Small intestine (tissue), 16 donors: ENCODE measurements at places on chromosomes 2 and 18. TPM values are rescaled to one million over a fixed set of nuclear protein-coding genes. Genes with fewer than 3 reads are reported as not detected.

The RAPGEF4 gene
- polyA plus RNA-seq: 6.3 TPM

DNA sequence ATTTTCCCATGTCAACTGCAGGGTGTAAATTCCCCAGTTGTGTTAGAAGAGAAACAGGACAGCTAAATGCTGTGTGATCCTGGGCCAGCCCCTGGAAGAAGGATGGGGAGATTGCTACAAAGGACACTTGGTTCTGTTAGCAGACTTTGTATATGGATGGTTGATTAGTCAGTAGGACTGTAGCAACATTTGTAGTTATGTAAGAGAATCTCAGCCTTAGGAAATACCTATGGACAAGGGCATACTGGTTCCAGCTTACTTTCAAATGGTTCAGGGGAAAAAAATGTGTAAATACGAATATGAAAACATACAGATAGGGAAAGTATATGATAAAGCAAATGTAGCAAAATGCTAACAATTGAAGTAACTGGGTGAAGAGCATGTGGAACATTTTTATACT, 47.6 kb downstream of the GNAL start:
- H3K36me3 ChIP-seq: no peaks in the 10 kb centered on the region
- no peak overlapping the region for H3K4me3 ChIP-seq
- H3K27ac ChIP-seq: no peak overlapping the region
- no peaks in the 10 kb centered on the region for H3K4me1 ChIP-seq
- DNase-seq: no peak

- H3K27me3 ChIP-seq: no peaks in the 10 kb centered on the region
- no peak overlapping the region for H3K27ac ChIP-seq
- no peak for DNase-seq
Observed at GRCh38 chr2:237304763-237305514, 109.0 kb downstream of the COL6A3 start.

DNA sequence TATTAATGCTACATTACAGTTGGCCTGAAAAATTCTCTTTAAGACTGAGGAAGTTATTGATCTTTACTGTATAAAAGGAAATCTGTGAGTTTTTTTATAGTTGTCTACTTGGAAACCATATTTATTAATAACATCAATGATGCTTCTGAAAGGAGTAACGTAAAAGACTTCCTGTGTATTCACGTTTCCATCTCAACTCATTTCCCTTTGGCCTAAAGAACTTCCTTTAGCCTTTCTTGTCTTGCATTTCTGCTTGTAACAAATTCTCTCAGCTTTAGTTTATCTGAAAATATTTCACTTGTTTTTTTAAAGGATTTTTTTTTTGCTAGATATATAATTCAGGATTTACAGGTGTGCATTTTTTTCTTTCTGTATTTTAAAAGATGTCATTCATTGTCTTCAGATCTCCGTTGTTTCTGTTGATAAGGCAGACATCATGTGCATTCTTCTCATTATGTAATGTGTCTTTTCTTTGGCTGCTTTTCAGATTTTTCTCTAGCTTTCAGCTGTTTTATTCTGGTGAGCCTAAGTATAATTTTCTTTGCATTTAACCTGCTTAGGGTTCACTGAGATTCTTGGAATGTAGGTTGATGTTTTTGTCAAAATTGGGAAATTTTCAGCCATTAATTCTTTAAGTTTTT, 159.0 kb upstream of the DAPL1 start:
- peaks cover 2% of the 10 kb centered on the region for H3K36me3 ChIP-seq
- no peak overlapping the region for H3K4me3 ChIP-seq
- DNase-seq: no peak

- no peaks in the 10 kb centered on the region for H3K36me3 ChIP-seq
- no peaks in the 10 kb centered on the region for H3K4me1 ChIP-seq
- no peak for DNase-seq
- no peak overlapping the region for H3K4me3 ChIP-seq
Observed at GRCh38 chr2:109457366-109457765, 156.4 kb downstream of the SEPTIN10 start.
